ENCODE measurements at places on chromosomes 4 and X.

GRCh38 chrX:80430826-80431504, 10.7 kb downstream of the TENT5D start:
- DNase-seq = no peak

DNA sequence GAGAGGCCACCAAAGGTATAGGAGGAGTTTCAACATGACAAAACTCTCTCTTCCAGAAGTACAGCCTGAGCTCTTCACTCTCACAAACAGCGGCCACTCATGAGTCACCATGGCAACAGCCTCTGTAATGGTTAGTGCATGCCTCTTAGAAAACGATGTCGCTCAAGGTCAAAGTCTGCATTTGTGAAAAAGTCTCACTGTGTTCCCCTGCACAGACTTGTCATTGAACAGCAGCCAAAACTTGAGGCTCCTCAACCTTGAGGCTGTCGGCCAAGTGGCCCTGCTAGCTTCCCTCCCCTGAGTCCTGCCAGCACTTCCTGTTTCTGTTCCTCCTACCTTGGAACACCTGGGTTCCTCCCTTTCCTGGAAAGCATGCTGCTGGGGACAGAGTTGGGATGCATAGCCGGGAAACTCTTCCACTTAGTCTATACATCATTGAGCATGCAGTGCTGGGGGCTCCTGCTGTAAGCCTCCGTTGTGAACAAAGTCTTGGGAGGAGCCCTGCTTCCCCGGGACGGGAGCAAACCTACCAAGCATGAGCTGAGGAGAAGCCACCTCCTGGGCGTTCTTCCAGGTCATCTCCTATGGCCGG, 66.6 kb downstream of the ING2 start:
- no peak for DNase-seq

- DNase-seq = peak; percentile 11
Measured at GRCh38 chr4:88185906-88186305, 27.5 kb upstream of the ABCG2 start.

DNA sequence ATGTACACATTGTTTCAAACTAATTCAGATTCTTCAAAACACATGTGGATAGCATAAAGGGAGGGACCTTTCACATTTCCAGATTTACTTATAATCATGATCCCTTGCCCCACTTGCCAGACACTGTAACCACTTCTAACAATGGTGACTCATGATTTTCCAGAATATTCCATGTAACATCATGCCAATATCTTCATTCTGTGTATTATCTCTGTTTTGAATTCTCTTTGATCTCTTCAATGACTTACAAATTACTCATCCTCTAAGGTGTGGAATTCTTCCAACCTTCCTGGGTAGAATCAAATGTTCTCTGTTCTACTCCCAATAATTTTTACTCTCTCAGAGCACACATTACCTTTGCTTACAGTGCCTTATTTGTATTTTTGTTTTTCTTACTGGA, 517.1 kb downstream of the PCDH7 start:
- DNase-seq = no peak

GRCh38 chrX:17377091-17377717, 2.2 kb downstream of the NHS start:
- no peak for DNase-seq

- DNase-seq = no peak
Measured at GRCh38 chr4:172950990-172951389, 217.6 kb upstream of the GALNT7 start.

DNA sequence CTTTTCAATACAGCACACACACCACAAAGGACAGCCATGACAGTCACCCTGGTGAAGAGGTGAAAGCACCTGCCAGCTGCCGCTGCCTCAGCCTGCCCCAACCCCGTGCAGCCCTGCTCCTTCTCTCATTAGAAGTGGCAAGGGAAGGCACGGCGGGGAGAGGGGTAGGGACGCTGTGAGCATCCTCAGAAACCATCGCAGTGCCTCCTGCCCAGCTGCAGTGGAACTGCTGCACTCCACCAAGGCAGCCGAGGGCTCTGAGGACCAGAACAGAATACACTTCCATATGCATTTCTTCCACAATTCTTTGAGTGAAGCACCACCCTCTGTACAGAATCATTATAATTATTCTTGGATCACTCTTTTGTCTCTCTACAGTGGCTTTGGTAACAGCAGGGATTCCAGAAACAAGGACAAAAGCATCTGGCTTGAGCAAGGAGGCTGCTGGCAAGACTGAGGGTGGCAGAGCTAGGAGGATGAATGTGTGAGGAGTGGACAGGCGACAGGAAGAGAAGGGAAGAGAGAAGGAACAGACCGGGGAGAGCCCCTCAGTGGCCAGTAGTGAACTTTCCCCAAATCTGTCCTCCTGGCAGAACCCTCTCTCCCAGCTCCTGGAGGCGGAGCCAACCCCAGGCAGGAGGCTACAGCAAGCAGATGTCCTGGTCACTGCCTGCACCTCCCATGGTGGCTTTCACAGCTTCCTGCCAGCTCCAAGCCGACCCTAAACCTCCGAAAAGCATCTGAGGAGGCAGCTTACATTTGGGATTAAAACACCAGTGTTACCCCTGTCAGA, 73.2 kb downstream of the MTNR1A start:
- DNase-seq = no peak

- no peak for DNase-seq
Measured at GRCh38 chr4:48064349-48064748, 47.8 kb downstream of the NIPAL1 start.

GRCh38 chr4:147853706-147854105, 121.8 kb downstream of the ARHGAP10 start:
- peak; percentile 52 for DNase-seq

- DNase-seq = no peak
Measured at GRCh38 chrX:97189668-97190067, 306.0 kb downstream of the RPA4 start.

DNA sequence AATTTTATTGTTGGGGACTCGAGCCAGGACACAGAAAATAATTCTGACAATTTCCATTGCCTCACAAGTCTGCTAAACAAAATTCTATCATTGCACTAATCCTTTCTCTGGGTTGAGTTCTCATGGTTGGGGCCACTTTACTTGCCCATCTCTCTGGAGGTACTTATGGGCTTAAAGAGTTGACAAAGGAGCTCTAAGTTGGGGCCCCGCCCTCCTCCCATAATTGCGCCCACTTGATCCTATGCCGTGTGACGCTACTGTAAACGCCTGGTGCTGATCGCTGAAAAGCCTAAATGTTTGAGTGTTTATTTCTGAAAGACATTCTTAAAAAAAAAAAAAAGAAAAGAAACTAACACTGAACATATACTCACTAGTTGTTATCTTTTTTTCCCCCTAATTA, 103.0 kb downstream of the TENM3 start:
- DNase-seq = no peak

DNA sequence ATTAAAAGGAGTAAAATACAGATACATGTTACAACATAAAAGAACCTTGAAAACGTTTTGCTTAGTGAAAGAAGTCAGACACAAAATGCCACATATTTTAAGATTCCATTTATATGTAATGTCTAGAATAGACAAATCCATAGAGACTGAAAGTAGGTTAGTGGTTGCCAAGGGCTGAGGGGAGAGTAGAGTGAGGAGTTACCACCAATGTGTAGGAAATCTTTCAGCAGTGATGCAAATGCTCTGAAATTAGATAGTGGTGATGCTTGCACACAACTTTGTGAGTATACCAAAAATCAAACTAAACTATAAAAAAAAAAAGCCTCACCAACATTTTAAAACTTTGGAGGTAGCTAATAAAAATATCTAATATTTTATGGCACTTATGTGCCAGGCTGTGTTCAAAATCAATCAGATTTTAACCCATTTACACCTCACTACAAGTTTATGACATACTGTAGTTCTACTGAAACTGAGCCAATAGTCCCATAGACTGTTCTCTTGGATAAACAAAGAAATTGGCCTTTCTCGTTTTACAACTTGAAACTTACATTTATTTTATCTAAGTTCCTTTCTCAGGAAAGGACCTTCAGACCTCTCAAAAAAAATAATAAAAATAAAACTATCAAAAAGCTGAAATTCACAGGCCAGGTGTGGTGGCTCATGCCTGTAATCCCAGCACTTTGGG, 29.1 kb upstream of the KLHL8 start:
- DNase-seq = no peak

DNA sequence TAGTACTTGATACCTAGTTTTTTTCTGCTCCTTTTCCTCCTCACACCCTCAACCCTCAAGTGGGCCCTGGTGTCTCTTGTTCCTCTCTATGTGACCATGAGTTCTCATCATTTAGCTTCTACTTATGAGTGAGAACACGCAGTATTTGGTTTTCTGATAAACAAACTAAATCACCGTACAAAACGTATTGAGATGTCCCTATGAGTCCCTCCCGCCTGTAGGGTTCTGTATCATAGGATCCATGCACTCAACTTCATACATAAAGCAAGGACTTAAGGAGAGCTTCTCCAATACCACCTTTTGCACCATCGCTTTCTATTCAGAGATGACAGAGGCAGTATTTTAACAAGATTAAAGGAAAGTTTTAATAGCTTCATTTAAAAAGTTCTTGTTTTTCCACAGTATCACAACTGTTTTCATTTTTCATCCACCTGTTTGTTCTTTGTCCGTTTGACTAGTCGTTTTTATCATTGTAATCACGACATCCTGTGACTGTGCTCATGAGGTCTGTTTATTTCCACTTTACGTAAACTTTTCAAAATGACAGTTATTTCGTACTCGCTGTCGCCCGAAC, 457 bp upstream of the RAB9A start:
- no peak for DNase-seq

DNA sequence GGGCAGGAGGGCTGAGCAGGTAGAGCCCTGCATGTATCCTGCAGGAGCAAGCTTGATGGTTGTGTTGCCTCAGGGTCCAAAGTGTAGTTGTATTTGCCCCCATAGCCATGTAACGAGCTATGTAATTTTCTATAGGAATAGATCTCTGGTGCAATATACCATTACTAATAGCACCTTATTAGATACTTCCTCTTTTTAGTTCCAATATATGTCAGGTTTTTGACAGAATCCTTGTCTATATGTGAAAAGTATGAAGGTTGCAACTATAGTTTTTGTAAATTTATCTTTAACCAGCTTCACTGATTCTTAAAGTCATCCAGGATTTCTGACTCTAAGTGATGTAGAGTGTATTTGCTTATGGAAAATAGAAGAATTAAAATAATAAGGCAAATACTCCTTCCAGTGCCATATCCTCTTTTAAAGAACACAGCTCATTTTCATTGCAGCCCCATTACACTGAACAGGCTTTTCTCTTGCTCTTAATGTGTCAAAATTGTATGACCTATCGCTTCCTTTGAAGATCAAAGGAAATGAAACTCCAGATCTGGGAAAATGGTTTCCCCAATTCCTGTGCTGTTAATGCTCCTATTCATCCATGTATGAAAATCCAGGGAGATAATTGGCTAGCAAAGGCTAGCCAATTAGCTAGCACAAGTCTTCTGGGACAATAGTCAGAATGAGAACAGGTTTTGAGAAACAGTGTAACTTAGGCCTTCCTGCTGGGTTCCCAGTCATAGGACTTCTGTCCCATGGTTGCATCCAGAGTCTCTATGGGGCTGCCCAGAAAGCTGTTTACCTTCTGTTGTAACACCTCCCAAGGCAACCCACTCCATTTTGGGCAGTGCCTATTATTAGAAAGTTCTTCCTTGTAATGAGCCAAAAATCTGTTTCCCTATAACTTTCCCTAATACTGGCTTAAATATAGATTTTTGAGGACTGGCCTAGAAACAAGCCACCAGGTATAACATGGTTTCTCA, 90.6 kb downstream of the TSPAN7 start:
- DNase-seq = no peak

- DNase-seq = no peak
Measured at GRCh38 chr4:183832776-183833450, 72.2 kb upstream of the STOX2 start.

- no peak for DNase-seq
Measured at GRCh38 chr4:54840992-54841768, 183.4 kb downstream of the KIT start.

DNA sequence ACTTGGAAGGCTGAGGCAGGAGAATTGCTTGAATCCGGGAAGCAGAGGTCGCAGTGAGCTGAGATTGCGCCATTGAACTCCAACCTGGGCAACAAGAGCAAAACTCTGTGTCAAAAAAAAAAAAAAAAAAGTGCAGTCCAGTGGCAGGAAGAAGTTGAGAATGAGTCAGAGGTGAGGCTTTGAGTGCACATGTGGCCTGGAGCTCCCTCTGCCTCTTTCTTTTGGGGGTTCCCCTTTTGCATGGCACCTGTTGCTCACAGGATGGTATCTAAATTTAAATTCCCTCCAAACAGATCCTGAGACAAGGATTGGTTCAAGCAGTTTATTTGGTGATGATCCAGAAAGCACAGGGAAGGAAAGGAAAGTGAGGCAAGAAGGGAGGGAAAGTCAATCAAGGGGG, 151.4 kb upstream of the STX18 start:
- DNase-seq = no peak

DNA sequence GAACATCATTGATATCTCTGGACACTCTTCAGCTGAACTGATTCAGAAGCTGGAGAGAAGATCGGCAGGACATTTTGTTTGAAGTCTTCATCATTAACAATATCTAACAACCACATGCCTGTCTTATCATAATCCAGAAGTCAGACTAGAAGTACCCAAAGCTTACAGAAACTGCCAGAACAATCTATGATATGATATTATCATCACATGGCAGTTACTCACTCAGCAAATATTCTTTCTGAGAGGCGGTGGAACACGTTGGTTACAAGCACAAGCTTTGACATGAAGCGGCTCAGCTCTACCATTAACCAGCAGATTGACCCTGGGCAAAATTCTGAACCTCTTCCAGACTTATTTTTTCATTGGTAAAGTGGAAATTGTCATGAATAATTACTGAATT, 69.4 kb upstream of the KIT start:
- no peak for DNase-seq

DNA sequence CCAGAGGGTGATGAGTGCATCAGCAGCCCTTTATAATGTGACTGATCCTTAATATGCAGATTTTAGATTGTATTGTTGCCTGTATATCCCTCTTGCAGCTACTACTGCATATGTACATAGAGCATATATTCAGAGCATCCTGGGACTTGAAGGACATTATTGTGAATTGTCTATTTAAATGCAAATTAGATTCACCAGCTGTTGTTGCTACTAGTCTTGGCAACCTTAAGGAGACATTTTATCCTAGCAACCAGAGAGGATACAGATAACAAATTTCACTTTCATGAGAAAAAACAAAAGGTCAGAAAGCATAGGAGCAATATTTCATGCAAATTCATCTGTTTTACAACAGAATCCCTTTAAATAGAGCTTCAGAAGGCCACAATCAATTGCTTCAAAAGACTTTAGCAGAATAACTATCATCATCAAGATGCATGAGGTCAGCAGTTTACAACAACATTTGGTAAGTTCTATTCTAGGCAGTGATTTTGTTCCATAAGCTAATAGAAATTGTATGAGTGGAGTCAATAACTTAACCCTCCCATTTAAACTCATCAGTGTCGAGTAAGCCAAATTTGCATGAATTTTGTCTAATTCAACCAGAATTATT, 148.6 kb downstream of the GC start:
- no peak for DNase-seq

- no peak for DNase-seq
Measured at GRCh38 chr4:7361280-7361895, 73.3 kb downstream of the PSAPL1 start.

GRCh38 chr4:147782087-147782781, 50.3 kb downstream of the ARHGAP10 start:
- no peak for DNase-seq

GRCh38 chr4:67036791-67037190, 508.5 kb downstream of the CENPC start:
- no peak for DNase-seq

- DNase-seq = no peak
Measured at GRCh38 chr4:7625071-7625470, 190.3 kb upstream of the PSAPL1 start.

GRCh38 chr4:88908521-88908920, 148.5 kb downstream of the FAM13A start:
- no peak for DNase-seq

GRCh38 chr4:48329193-48329592, 12.1 kb upstream of the SLAIN2 start:
- DNase-seq = no peak
